ENCODE measurements at places on chromosomes 11 and 22. TPM values are rescaled to one million over a fixed set of nuclear protein-coding genes. Genes with fewer than 3 reads are reported as not detected.
A peak's percentile ranks its signal among the peaks of the same experiment; 100 is the strongest.

DNA sequence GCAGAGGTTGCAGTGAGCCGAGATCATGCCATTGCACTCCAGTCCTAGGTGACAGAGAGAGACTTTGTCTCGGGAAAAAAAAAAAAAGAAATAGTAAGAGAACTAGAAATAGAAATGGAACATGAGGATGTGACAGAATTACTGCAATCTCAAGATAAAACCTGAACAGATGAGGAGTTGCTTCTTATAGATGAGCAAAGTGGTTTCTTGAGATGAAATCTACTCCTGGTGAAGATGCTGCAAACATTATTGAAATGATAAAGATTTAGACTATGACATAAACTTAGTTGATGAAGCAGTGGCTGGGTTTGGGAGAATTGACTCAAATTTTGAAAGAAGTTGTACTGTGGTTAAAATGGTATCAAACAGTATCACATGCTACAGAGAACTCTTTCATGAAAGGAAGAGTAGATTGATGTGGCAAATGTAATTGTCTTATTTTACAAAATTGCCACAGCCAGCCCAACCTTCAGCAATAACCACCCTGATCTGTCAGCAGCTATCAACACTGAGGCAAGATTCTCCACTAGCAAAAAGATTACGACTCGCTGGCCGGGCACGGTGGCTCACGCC is 13.7 kb downstream of the XNDC1N start:
- no peaks in the 10 kb centered on the region for H3K27me3 ChIP-seq
- H3K4me1 ChIP-seq: no peaks in the 10 kb centered on the region
- no peak for DNase-seq
- no peak overlapping the region for H3K4me3 ChIP-seq
- peaks cover 27% of the 10 kb centered on the region for H3K36me3 ChIP-seq

DNA sequence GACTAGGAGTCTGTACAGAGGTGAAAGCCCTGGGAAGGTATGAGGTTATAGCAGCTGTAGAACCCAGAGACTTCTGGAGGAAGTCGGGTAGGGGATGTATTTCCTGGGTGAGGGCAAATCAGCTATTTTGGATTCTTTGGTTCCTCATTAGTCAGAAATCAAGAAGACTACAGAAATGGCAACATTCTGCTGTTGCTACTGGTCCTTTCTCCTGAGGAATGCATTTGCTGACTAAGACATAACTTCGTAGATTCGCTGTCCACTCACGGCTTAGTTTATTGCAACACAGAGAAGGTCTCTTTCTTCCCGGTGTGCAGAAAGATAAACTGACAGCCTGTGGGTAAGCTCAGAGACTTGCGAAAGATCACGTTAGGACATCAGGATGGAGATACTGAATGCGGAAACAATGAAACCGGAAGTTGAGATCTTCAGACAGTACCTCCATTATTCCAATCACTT is 25.3 kb upstream of the SESN3 start:
- peaks cover 2% of the 10 kb centered on the region for H3K36me3 ChIP-seq
- DNase-seq: no peak
- H3K27me3 ChIP-seq: no peaks in the 10 kb centered on the region
- peaks cover 35% of the 10 kb centered on the region for H3K4me1 ChIP-seq
- no peak overlapping the region for H3K4me3 ChIP-seq

- DNase-seq: no peak
- no peaks in the 10 kb centered on the region for H3K4me1 ChIP-seq
Observed at GRCh38 chr11:69328231-69328630, 34.3 kb downstream of the MYEOV start.

DNA sequence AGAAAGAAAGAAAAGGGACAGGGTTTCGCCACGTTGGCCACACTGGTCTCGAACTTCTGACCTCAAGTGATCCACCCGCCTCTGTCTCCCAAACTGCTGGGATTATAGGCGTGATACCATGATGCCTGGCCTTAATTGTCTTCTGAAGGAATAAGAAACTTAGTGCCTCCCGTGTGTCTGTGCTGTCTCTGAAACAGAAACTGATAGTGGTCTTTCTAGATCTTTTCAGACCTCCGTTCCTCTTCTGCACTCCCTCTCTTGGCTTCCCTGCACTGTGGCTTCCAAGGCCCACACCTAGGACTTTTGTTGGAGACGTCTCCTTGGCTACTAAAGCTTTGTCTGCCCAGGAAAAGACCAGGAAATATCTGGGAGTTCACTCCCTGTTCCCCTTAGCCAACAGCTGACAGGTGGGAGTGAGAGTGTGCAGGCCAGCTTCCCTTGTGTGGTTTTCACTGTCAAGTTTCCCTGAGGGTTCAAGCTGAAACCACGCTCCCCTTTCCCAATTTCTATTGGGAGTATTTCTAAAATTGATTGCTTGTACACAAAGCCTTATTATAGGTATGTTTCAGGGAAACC is 10.1 kb upstream of the HTR3B start:
- H3K27me3 ChIP-seq: no peaks in the 10 kb centered on the region
- H3K4me1 ChIP-seq: peaks cover 5% of the 10 kb centered on the region
- DNase-seq: no peak
- no peaks in the 10 kb centered on the region for H3K36me3 ChIP-seq
- H3K4me3 ChIP-seq: peak overlapping the region; percentile 57

ACTN3 gene
- not detected for total RNA-seq

SCO2 gene
- total RNA-seq: 12.8 TPM
